CD4-positive, alpha-beta T cell treated with Interleukin-10 for 1 hour (primary cell): ENCODE measurements at places on chromosomes 6 and 20.

- no peak for DNase-seq
Observed at GRCh38 chr6:68901044-68901443, 266.0 kb downstream of the ADGRB3 start.

DNA sequence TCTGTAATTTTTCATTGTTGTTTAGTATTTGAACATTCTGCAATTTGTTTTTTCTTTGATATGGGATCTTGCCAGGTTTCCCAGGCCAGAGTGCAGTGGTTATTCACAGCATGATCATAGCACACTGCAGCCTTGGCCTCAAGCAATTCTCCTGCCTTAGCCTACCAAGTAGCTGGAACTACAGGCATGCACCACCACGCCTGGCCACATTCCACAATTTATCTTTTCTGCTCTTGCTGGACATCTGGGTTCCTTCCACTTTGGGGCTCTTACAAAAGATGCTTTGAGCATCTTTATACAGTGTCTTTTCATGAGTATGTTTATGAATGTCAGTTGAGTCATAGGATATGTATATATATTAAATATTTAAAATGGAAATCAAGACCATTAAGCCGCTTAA, 42.0 kb downstream of the PGM3 start:
- DNase-seq = no peak

- no peak for DNase-seq
Observed at GRCh38 chr6:22294301-22294700, 2.5 kb downstream of the PRL start.

GRCh38 chr6:27025351-27025750, 222.2 kb upstream of the PRSS16 start:
- DNase-seq = no peak

DNA sequence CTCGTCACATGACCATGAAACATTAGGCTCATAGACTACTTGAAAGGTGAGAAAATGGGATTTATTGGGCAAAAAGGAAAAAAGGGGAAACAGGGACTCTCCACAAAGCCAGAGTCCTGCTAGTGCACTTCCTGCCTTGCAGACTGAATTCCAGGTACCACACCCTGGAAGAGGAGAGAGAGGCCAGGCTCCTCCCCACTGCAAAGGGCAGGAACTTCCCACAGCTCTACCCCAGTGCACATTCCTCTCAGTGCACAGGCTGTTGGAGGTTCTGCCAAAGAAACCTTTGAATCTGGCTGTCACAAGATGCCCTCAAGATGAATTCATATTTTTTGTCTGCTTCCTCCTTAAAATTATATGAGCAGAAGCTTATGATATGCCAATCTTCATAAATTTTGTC, 920.4 kb upstream of the GJE1 start:
- DNase-seq = no peak

GRCh38 chr20:4763261-4763660, 41.6 kb downstream of the PRND start:
- DNase-seq = no peak

DNA sequence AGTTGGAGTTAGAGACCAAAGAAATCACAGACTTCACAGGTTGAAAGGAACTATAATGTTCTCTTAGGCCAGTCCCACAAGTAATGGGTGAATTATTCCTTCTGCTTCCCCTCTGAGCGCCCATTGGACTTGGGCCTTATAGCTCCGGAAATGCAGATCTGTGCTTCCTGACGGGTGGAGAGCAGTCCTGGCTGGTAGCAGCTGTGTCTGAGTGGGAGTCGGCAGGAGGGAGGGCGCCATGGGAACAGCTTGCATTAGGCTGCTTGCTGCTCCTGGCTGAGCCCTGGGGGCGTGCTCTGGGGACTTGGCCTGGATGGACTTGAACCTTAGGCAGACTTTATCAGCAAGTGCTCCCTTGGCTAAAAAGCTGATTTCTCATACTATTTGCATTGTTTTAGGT, 18.4 kb upstream of the NUP153 start:
- no peak for DNase-seq

GRCh38 chr6:56424064-56424463, 176.7 kb upstream of the COL21A1 start:
- no peak for DNase-seq

- no peak for DNase-seq
Observed at GRCh38 chr6:122715725-122716124, 63.8 kb upstream of the FABP7 start.

DNA sequence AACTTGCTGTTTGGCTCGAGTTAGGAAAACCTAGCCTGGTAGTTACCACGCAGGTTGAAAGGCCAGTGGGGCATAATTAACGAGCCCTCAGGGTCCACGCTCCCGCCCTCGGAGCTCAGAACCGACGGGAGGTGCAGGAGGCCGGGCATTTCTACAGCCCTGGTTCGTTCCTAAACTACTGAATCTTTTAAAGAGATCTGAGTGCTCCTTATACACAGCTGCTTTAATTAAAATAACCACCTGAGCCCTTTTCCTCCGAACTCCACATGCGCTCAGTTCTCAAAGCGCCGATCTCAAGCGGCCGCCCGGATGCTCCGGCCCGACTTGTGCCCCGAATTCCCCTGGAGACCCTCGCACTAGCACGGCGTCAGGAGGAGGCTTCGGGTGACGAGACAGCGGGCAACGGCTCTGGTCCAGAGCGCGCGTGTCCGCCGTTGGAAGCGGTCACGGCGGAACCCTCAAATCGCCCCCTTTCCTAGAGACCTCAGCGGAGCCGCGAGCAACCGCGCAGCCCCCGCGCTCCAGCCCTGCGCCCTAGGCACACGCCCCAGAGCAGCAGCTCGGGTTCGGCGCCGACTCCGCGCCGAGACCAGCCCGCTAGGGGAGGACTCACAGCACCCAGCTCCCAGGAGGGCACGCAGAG, 397 bp downstream of the WDR27 start:
- peak; percentile 13 for DNase-seq

DNA sequence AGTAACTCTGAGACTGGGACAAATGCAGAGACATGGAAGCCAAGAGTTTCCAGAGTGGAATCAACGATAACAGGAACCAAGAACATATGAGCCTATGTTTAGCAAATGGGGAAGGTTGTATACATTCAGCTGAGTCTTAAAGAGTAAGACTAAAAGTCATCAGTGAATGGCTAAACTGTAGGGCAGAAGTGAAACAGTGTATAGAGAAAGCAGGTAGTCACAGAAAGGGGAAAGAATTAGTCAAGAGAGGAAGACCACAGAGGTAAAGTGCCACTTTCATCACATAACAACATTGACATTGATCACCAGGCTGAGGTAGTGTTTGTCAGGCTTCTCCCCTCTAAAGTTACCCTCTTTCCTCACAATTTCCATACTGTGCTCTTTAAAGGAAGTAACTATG, 306.5 kb upstream of the SPTLC3 start:
- DNase-seq = no peak

- DNase-seq = no peak
Observed at GRCh38 chr6:21808551-21809242, 215.1 kb downstream of the SOX4 start.

GRCh38 chr20:40991181-40991889, 37.3 kb upstream of the TOP1 start:
- peak; percentile 37 for DNase-seq

GRCh38 chr6:39553029-39553428, 172.2 kb downstream of the KIF6 start:
- DNase-seq = no peak
